ENCODE measurements at places on chromosomes 11 and 22. TPM values are rescaled to one million over a fixed set of nuclear protein-coding genes. Genes with fewer than 3 reads are reported as not detected.

DNA sequence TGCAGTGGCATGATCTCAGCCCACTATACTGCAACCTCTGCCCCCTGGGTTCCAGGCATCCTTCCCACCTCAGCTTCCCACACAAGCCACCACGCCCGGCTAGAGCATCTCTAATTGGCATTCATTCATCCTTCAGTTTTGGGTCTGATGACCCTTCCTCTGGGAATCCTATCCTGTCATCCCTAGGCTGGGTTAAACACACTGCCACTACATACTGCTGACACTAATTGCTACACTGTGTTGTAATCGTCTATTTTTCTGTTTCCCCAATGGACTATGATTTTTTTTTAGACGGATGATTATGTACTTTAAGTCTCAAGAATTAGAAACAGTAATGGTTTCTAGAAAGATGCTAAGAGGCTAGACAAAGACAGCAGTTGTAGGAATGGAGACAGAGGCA is 62.8 kb downstream of the DEUP1 start:
- H3K4me3 ChIP-seq = no peak overlapping the region
- H3K36me3 ChIP-seq = no peaks in the 10 kb centered on the region
- H3K27me3 ChIP-seq = no peaks in the 10 kb centered on the region
- DNase-seq = no peak

The MS4A6A gene
- total RNA-seq = 145 TPM

DNA sequence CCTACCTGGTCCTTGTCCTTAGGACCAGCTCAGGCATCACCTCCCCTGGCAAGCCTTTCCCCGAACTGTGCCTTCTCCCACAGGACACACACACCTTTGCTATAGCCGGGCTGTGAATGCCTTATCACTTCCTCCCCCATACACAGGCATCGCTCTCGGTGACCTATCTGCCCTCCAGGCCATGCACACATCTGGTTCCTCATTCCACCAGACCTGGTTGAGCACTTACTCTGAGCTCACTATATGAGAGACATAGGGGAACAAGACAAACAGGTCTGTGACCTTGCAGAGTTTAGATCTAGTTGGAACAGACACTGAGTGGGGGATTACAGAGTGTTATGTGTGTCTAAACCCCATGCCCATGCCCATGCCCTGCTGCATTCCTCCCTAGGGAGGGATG is 3.1 kb upstream of the BCR start:
- no peak for DNase-seq
- H3K4me1 ChIP-seq = peaks cover 13% of the 10 kb centered on the region
- no peaks in the 10 kb centered on the region for H3K36me3 ChIP-seq
- no peaks in the 10 kb centered on the region for H3K27me3 ChIP-seq
- H3K4me3 ChIP-seq = no peak overlapping the region

DNA sequence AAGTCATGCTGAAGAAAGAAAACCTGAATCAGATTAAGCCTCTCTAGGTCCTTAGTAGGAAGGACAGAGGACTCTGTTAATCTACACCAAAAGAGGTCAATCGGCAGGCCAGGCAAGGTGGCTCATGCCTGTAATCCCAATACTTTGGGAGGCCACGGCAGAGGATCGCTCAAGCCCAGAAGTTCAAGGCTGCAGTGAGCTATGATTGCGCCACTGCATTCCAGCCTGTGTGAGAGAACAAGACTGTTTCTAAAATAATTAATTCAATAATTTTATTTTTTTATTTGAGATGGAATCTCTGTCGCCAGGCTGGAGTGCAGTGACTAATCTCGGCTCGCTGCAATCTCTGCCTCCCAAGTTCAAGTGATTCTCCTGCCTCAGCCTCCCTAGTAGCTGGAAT is 4.5 kb downstream of the XRCC6 start:
- no peak for DNase-seq
- H3K27ac ChIP-seq = no peak overlapping the region
- no peak overlapping the region for H3K4me3 ChIP-seq
- no peaks in the 10 kb centered on the region for H3K27me3 ChIP-seq

- peaks cover 15% of the 10 kb centered on the region for H3K27me3 ChIP-seq
- no peaks in the 10 kb centered on the region for H3K4me1 ChIP-seq
- no peak overlapping the region for H3K4me3 ChIP-seq
- no peak for DNase-seq
- H3K36me3 ChIP-seq = no peaks in the 10 kb centered on the region
- H3K27ac ChIP-seq = no peak overlapping the region
Observed at GRCh38 chr11:285894-286220, 3.1 kb upstream of the PGGHG start.

The RGL4 gene
- total RNA-seq = 0.60 TPM

DNA sequence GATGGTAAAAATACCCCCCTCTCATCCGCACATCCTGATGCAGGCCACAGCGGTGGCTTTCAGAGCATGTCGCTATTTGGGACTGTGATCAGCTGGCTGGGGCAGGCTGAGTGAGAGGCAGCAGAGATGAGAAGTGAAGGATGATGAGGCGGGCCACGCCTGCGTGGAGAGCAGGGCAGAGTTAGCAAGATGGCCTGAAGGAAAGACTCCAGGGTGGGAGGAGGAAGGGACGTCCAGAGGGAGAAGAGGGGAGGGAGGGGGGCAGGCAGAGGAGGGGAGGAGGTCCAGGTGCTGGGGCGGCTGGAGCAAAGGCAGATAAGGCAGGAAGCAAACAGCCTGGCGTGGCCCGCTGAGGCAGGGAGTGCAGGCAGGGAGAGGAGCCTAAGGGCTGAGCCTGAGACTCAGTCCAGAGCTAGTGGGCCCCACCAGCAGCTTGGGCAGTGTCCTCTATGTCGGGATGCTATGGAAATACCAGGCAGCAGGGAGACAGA is 29.1 kb downstream of the LRFN4 start:
- no peak overlapping the region for H3K27ac ChIP-seq
- no peaks in the 10 kb centered on the region for H3K27me3 ChIP-seq
- no peak overlapping the region for H3K4me3 ChIP-seq
- H3K36me3 ChIP-seq = no peaks in the 10 kb centered on the region
- no peak for DNase-seq

The F2 gene
- not detected for total RNA-seq

DNA sequence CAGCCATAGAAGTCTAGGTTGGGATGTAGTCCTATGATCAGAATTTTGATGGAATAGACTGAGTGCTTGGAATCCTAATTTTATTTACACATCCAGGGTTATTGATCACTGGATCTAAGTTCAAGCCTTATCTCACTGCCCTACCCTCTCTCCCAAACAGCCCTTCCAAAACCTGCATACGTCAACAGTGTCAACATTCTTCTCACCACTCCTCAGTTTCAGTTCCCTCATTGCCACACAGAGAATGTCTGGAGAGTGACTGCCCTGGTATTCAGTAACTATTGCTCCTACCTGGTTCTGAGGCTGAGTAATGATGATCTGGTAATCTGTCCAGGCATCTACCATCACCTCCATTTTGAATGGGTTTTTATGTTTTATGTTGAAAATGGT is 60.0 kb downstream of the GLYATL1 start:
- H3K36me3 ChIP-seq = no peaks in the 10 kb centered on the region
- no peak overlapping the region for H3K4me3 ChIP-seq
- no peak overlapping the region for H3K27ac ChIP-seq
- H3K27me3 ChIP-seq = no peaks in the 10 kb centered on the region
- no peak for DNase-seq

GRCh38 chr11:102214623-102215022 is 102.7 kb upstream of the BIRC3 start:
- DNase-seq = no peak
- H3K4me1 ChIP-seq = no peaks in the 10 kb centered on the region
- H3K36me3 ChIP-seq = no peaks in the 10 kb centered on the region
- no peak overlapping the region for H3K4me3 ChIP-seq
- H3K27ac ChIP-seq = no peak overlapping the region
- H3K27me3 ChIP-seq = no peaks in the 10 kb centered on the region

The RIMBP3B gene
- 0.16 TPM for total RNA-seq

The DCPS gene
- 24.2 TPM for total RNA-seq

GRCh38 chr22:31530823-31531195 is 34.5 kb downstream of the SFI1 start:
- H3K27ac ChIP-seq = no peak overlapping the region
- peak; percentile 47 for DNase-seq
- H3K4me3 ChIP-seq = no peak overlapping the region
- H3K4me1 ChIP-seq = no peaks in the 10 kb centered on the region
- no peaks in the 10 kb centered on the region for H3K27me3 ChIP-seq
- no peaks in the 10 kb centered on the region for H3K36me3 ChIP-seq

The SLC37A2 gene
- 6.1 TPM for total RNA-seq

The BTG4 gene
- total RNA-seq = not detected

DNA sequence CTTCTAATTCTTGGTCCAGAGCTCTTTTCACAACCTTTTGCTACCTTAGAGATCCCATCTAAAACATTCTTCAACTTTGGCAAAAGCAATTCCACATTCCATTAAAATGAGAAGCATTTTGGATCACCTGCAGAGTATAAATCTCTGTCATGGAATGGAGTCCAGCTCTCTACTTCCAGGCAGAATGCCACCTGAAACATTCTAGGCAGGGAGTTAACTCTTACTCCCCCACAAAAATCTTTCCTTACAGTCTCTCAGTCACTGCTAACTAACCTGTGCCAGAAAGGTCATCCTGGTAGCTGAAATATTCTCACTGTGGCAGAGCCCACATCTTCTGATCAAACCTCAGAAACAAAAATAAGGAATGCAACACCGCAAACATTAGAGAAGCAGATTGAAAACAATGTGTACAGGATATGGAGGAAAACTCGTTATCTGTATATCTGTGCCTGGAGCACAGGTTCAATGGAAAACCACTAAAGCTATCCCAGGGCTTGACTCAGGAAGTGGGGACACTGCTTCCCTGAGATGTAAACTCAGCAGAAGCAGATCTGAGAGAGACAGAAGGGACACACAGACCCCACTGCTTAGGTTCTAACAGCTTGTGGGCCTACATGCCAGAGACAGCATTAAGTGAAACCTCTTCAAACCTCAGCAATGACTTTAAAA is 78.9 kb downstream of the KCNC1 start:
- H3K27ac ChIP-seq = peak overlapping the region; percentile 15
- no peaks in the 10 kb centered on the region for H3K27me3 ChIP-seq
- H3K36me3 ChIP-seq = no peaks in the 10 kb centered on the region
- no peak overlapping the region for H3K4me3 ChIP-seq

The PCNX3 gene
- 44.4 TPM for total RNA-seq

- no peaks in the 10 kb centered on the region for H3K36me3 ChIP-seq
- peaks cover 22% of the 10 kb centered on the region for H3K4me1 ChIP-seq
- no peak overlapping the region for H3K4me3 ChIP-seq
- H3K27me3 ChIP-seq = no peaks in the 10 kb centered on the region
- no peak for DNase-seq
- peak overlapping the region; percentile 16 for H3K27ac ChIP-seq
Observed at GRCh38 chr11:57424137-57424791, 2.7 kb downstream of the SLC43A3 start.

The NEFH gene
- total RNA-seq = 0.60 TPM

DNA sequence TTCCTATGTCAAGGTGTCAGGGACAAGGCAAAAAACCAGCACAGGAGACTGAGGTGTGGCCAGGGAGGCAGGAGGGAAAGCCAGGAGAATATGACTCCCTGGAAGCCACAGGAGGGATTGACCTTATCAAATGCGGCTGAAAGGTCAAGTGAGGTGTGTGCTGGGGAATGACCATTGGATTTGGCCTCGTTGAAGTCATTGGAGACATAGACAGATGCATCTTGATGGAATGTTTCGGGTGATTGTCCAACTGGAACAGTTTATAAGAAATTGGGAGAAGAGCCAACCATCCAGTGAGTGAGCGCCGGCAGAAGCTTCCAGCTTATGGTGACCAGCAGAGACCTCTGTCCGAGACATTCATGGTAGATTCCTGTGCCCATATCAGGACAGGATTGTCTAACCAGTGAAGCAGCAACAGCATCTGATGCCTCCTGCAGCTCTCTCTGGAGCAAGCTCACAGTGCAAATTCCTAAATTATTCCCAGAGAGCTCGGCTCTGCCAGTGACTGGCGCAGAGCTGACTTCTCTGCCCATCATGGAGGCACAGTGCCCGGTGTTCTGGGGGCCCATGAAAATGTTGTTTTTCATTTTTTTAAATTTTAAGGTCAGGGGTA is 95.4 kb downstream of the MYO18B start:
- H3K4me3 ChIP-seq = no peak overlapping the region
- H3K27ac ChIP-seq = no peak overlapping the region
- no peaks in the 10 kb centered on the region for H3K36me3 ChIP-seq
- DNase-seq = no peak
- H3K27me3 ChIP-seq = no peaks in the 10 kb centered on the region
- H3K4me1 ChIP-seq = no peaks in the 10 kb centered on the region

DNA sequence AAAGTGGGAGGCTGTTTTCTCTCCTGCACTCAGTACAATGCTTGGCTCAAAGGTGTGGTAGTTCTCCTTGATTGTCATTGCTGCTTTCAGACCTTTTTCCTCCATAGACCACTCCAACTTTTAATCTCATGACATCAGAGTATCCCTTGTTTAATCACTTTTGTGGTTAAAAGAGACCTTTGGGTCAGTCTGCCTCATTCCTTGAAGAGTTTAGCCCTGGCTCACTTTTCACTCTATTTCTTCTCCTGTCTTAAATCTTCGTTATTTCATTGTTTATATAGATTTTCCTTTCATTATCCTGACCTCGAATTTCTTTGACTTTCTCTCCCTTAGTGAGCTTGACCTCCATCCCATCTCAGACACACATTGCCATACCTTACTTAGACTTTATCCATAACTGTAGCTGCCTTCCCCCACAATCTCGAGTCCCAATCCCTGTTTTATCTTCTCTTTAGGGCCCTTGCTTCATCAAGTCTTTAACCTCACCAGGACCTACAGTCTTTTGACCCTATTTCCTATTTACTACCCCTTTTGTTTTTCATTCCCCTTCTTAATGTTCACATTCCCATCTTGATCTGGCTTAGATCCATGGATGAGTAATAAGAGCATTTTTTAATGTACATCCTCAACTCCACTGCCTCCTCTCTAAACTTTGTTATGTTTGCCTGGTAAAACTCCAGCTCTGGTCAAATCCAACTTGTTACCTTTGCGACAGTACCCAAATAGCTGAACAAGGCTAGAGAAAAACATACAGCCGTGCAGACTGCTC is 9.5 kb downstream of the ATXN10 start:
- H3K27me3 ChIP-seq = no peaks in the 10 kb centered on the region
- no peak for DNase-seq
- H3K4me1 ChIP-seq = peaks cover 2% of the 10 kb centered on the region
- H3K4me3 ChIP-seq = no peak overlapping the region
- no peaks in the 10 kb centered on the region for H3K36me3 ChIP-seq

- DNase-seq = no peak
- H3K27me3 ChIP-seq = no peaks in the 10 kb centered on the region
- peak overlapping the region; percentile 80 for H3K4me3 ChIP-seq
- no peak overlapping the region for H3K27ac ChIP-seq
Observed at GRCh38 chr11:93737904-93738612, 3.2 kb downstream of the TAF1D start.

DNA sequence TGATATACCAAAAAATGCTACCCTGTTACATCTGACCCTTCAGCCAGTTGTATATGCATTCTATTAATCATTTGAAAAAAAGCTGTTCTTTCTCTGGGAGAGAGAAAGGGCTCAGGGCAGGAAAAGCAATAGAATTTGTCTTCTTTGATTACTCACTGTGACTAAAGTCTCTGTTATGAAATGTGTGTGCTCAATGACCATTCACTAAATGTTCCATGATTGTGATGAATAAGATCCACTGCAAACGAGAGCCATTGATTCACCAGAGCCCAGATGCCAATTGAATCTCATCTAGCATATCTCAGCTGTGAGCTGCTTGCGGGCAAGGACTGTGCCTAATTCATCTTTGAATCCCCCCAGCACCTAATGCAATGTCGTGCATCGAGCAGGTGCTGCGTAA is 184.3 kb downstream of the OPCML start:
- DNase-seq = no peak
- no peaks in the 10 kb centered on the region for H3K4me1 ChIP-seq
- H3K4me3 ChIP-seq = no peak overlapping the region
